ENCODE measurements at places on chromosomes 1 and 21. TPM values are rescaled to one million over a fixed set of nuclear protein-coding genes. Genes with fewer than 3 reads are reported as not detected.

EXTL1 gene
- 0.13 TPM for total RNA-seq

HSD3B1 gene
- not detected for total RNA-seq

RNF186 gene
- not detected for total RNA-seq

ACKR1 gene
- total RNA-seq: not detected

GNG4 gene
- total RNA-seq: 16.3 TPM

SPRR4 gene
- not detected for total RNA-seq

TNFRSF9 gene
- 1.3 TPM for total RNA-seq

ZBTB8OS gene
- 36.0 TPM for total RNA-seq

FCGR3A gene
- not detected for total RNA-seq

- no peaks in the 10 kb centered on the region for H3K36me3 ChIP-seq
- H3K4me3 ChIP-seq: no peak overlapping the region
- no peaks in the 10 kb centered on the region for H3K27me3 ChIP-seq
- no peak overlapping the region for H3K27ac ChIP-seq
- no peak for DNase-seq
- H3K4me1 ChIP-seq: peaks cover 42% of the 10 kb centered on the region
These were observed 44.9 kb downstream of the SYT6 start for GRCh38 chr1:114108751-114109255.

DNA sequence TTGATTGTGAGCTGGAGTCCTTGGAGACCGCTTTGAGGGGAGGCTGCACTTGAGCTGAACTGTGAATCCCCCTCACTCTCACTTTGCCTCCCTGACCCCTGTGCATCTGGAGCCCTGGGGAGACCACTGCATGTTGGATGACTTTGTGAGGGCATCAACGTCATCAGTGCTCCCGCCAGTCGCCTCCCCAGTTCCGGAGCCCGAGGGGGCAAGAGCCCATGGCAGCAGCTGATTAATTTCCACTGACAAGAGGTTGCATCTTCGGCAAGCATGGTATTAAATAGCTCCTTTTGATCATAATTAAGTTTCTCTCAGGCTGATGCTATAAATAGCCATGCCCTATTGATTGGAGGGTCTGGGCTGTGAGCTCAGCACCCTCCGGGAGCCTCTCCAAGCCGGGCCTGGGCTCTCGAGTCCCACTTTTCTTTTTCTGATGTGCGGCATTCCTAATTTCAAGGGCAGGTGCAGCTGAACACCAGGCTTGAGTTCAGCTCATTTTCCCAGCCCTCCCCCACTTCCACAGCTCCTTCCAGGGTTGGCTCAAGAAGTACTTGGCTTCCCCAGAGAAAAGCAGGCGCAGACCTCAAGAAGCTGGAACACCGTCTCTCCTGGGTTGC lies 33.2 kb downstream of the KCND3 start:
- H3K27ac ChIP-seq: no peak overlapping the region
- no peaks in the 10 kb centered on the region for H3K36me3 ChIP-seq
- H3K27me3 ChIP-seq: peaks cover 100% of the 10 kb centered on the region
- no peak overlapping the region for H3K4me3 ChIP-seq

DNA sequence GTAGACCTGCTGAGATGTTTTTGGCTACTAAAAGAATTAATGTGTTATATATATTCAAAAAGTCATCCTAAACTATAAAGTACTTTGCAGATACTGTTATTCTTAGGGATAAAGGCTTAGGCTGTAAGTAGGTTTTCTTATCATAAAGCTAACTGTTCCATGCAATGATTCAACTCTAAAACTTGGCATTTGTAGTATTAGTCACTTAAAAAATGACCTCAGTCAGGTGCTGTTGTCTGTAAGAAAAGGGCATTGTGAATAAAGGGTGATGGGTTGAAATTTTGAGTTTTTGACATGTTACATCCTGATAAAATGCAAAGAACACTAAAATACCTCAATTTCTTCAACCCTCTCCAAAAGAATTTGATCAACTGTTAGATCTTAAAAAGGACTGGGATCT lies 32.9 kb downstream of the ADCY10 start:
- no peak overlapping the region for H3K27ac ChIP-seq
- no peaks in the 10 kb centered on the region for H3K36me3 ChIP-seq
- H3K4me3 ChIP-seq: no peak overlapping the region
- no peaks in the 10 kb centered on the region for H3K27me3 ChIP-seq
- H3K4me1 ChIP-seq: no peaks in the 10 kb centered on the region

DNA sequence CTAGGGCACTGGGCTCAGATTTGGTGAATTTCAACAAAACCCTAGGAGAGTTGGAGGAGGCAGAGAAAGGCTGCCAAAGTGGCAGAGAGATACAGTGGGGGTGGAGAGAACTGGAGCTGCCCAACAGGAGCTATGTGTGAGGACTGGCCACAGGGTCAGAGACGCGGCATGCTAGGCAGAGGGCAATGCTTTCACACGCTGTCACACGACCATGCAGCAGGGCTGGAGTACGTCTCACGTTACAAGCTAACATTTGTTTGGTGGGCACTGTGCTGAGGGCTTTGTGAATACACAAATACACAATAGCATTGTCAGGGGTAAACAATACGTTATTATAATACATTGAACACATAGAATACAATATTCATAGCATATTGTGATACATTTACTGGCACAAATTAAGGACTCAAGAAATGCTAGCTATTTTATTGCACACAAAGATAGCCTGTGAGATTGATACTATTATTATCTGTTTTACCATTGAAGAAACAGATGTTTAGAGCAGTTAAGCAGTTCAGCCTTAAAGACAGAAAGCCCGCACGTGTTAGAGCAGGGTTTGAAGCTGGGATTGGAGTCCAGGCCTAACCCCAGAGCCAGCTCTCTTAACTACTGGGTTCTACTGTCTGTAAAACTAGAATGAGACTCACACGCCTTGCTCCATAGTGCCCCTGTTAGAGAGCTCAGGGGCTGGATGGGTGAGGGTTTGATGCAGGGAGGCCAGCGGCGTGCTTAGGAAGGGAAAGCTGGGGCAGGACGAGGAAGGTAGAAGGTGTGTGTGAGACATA lies 4.5 kb downstream of the RAB7B start:
- peaks cover 15% of the 10 kb centered on the region for H3K4me1 ChIP-seq
- H3K36me3 ChIP-seq: no peaks in the 10 kb centered on the region
- no peak for DNase-seq
- H3K27ac ChIP-seq: no peak overlapping the region
- H3K27me3 ChIP-seq: no peaks in the 10 kb centered on the region

DNA sequence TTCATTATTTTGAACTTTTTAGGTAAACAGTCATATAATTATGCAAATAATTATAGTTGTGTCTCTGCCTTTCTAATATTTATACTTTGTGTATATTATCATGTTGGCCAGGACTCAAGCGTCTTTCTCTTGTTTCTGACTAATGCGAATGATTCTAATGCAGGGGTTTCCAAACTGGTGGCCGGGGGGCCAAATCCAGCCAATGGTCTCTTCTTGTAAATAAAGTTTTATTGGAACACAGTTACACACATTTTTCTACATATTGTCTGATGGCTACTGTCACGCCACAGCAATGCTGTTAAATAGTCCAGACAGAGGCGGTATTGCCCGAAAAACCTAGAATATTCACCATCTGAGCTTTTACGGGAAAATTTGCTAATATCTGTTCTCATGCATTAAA lies 8.9 kb upstream of the POFUT2 start:
- H3K36me3 ChIP-seq: no peaks in the 10 kb centered on the region
- H3K4me3 ChIP-seq: no peak overlapping the region
- DNase-seq: no peak
- no peaks in the 10 kb centered on the region for H3K4me1 ChIP-seq

GRCh38 chr21:37153935-37154350 lies 80.9 kb downstream of the TTC3 start:
- H3K27ac ChIP-seq: no peak overlapping the region
- no peak for DNase-seq

GRCh38 chr21:40146216-40146837 lies 279.1 kb downstream of the PCP4 start:
- DNase-seq: no peak
- H3K4me3 ChIP-seq: no peak overlapping the region
- no peaks in the 10 kb centered on the region for H3K36me3 ChIP-seq
- no peaks in the 10 kb centered on the region for H3K27me3 ChIP-seq
- H3K27ac ChIP-seq: no peak overlapping the region
- no peaks in the 10 kb centered on the region for H3K4me1 ChIP-seq

- no peak overlapping the region for H3K27ac ChIP-seq
- peaks cover 27% of the 10 kb centered on the region for H3K4me1 ChIP-seq
- no peaks in the 10 kb centered on the region for H3K27me3 ChIP-seq
These were observed 169.5 kb upstream of the GALNT2 start for GRCh38 chr1:229897501-229897900.

- H3K27ac ChIP-seq: no peak overlapping the region
- H3K36me3 ChIP-seq: no peaks in the 10 kb centered on the region
- peak; percentile 87 for DNase-seq
- H3K4me3 ChIP-seq: no peak overlapping the region
- H3K4me1 ChIP-seq: peaks cover 25% of the 10 kb centered on the region
- no peaks in the 10 kb centered on the region for H3K27me3 ChIP-seq
These were observed 46.3 kb upstream of the VANGL1 start for GRCh38 chr1:115595279-115596079.

GRCh38 chr1:183279835-183280234 lies 93.8 kb downstream of the LAMC2 start:
- peaks cover 61% of the 10 kb centered on the region for H3K4me1 ChIP-seq
- no peaks in the 10 kb centered on the region for H3K36me3 ChIP-seq
- H3K27me3 ChIP-seq: no peaks in the 10 kb centered on the region
- H3K27ac ChIP-seq: peak overlapping the region; percentile 96

GRCh38 chr1:199336745-199337640 lies 690.5 kb upstream of the NR5A2 start:
- H3K4me1 ChIP-seq: no peaks in the 10 kb centered on the region
- H3K27me3 ChIP-seq: no peaks in the 10 kb centered on the region
- H3K4me3 ChIP-seq: no peak overlapping the region
- no peak for DNase-seq
- no peak overlapping the region for H3K27ac ChIP-seq
- no peaks in the 10 kb centered on the region for H3K36me3 ChIP-seq

GRCh38 chr1:234780112-234780511 lies 170.1 kb upstream of the IRF2BP2 start:
- DNase-seq: no peak
- no peaks in the 10 kb centered on the region for H3K36me3 ChIP-seq

- no peaks in the 10 kb centered on the region for H3K27me3 ChIP-seq
- H3K36me3 ChIP-seq: no peaks in the 10 kb centered on the region
- H3K4me3 ChIP-seq: no peak overlapping the region
- peak; percentile 21 for DNase-seq
- H3K27ac ChIP-seq: no peak overlapping the region
These were observed 56.5 kb downstream of the FOXO6 start for GRCh38 chr1:41417746-41418145.

DNA sequence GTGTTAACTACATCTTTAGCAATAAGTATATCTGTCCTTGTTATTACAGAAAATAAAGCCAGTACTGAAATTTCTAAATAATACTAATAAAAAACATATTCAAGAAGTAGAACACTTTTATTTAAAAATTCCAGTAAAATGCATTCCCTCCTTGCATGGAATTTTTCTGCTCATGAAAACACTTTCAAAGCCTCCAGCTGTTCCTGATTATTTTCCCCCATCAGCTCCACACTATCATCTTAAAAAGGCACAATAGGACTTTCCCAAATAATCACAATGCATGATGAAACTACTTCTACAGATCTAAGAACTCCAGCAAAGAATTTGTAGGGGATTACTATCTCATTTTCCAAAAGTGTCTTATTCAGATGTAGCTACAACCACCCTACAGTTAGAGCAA lies 162.6 kb upstream of the USP25 start:
- H3K27me3 ChIP-seq: no peaks in the 10 kb centered on the region
- H3K4me3 ChIP-seq: no peak overlapping the region
- H3K4me1 ChIP-seq: no peaks in the 10 kb centered on the region
- no peaks in the 10 kb centered on the region for H3K36me3 ChIP-seq
- no peak for DNase-seq

- H3K4me3 ChIP-seq: no peak overlapping the region
- DNase-seq: no peak
- no peak overlapping the region for H3K27ac ChIP-seq
- H3K27me3 ChIP-seq: no peaks in the 10 kb centered on the region
- H3K36me3 ChIP-seq: no peaks in the 10 kb centered on the region
These were observed 37.7 kb downstream of the SYNJ1 start for GRCh38 chr21:32690085-32690484.

DNA sequence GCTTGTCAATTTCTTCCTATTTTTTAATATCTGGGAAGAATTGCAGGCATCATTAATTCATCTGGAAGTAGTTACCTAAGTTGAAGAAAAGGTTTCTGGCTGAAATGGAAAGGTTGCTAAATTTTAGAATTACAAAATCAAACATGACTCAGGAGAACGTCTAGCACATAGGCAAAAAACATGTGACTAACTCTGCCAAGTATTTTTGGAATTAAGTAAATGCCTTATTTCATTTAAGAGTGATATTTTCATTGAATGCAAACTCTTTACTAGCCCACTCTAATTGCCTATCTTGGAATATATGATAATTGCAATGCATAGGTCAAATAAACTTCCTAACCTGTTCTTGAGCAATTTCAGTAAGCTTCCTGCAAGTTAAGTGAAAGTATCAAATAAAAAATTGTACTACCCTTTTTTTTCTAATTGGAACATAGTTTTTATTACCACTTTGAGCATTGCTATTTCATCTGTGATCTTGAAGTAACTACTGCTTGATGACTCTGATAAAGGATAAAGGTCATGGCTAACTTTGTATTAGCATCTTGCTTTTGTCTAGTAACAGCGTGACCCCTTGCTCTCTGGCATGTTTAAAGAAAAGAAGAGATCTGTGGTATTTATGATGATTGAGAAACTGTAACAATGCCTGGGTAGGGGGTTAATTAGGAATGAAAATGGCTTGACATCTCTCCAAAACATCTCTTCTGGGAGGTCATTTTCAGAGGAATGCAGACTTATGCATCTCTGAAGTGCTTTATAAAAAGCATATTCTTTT lies 208.3 kb upstream of the NCAM2 start:
- H3K27me3 ChIP-seq: no peaks in the 10 kb centered on the region
- no peaks in the 10 kb centered on the region for H3K36me3 ChIP-seq
- H3K4me1 ChIP-seq: no peaks in the 10 kb centered on the region
- H3K27ac ChIP-seq: no peak overlapping the region
- H3K4me3 ChIP-seq: no peak overlapping the region

DNA sequence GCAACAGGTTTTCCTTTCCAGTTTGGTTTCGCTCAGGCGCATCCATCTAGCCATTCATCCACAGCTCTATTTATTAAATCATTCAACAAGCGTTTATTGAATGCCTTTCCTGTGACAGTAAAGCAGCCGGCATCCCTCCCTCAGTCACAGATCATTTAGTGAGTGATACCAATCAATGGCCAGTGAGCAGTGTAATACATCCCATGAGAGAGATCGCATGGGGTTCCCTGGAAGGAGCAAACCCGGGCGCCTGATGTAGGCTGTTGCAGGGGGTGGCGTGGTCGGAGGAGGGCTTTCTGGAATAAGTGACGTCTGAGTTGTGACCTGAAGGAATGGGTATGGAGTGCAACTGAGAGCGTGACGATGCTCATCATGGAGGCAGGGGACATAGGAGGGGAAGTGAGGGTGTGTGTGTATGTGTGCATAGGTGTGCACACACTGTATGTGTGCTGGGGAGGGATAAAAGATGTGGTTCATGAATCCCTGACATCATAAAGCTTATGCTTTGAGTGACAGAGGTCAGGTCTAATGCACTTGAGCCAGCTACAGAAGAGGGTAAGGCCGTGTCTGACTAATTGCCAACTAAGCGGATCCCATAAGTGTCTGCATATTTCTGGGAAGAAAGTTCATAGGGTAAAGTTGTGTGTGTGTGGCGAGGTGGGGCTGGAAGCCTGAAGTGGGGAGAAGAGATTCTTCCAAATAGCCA lies 6.6 kb downstream of the FCMR start:
- H3K27ac ChIP-seq: no peak overlapping the region
- no peak overlapping the region for H3K4me3 ChIP-seq
- no peaks in the 10 kb centered on the region for H3K27me3 ChIP-seq
- no peak for DNase-seq
- H3K4me1 ChIP-seq: no peaks in the 10 kb centered on the region
- no peaks in the 10 kb centered on the region for H3K36me3 ChIP-seq

- H3K4me3 ChIP-seq: no peak overlapping the region
- H3K36me3 ChIP-seq: no peaks in the 10 kb centered on the region
- H3K27ac ChIP-seq: no peak overlapping the region
- H3K4me1 ChIP-seq: peaks cover 16% of the 10 kb centered on the region
- H3K27me3 ChIP-seq: no peaks in the 10 kb centered on the region
These were observed 45.4 kb downstream of the C1orf185 start for GRCh38 chr1:51147394-51147793.

Data from PC-9 (cell line).